ENCODE measurements at places on chromosomes 5 and 9.

DNA sequence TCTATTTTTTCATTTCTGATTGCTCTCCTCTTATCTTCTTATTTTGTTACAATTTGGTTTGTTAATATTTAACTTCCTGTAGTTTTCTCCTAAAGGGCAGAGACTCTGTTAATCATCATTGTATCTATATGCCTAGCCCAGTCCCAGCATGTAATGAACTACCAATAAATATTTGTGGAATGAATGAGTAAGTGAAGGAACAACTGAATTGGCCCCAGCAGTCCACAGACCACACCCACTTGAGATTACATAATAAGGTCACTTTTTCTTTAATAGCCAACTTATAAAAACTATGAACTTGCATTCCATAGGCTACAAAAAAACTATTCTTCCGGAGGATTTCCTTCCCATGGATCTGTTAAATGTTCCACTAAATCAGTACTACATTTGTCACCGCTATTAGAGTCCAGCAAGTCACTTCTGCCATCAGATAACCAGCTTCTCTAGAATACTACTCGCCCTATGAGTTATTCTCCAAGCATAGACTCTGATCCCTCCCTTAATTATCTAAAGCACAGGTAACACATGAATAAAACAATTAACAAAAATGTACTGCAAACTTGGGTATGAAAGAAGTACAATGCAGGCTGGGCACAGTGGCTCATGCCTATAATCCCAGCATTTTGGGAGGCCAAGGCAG is 27.5 kb upstream of the TNPO1 start:
- DNase-seq = peak; percentile 5

- DNase-seq = no peak
Observed at GRCh38 chr5:171906703-171907590, 99.5 kb downstream of the FBXW11 start.

- no peak for DNase-seq
Observed at GRCh38 chr5:116674881-116675625, 100.4 kb upstream of the SEMA6A start.

- DNase-seq = no peak
Observed at GRCh38 chr5:994821-995220, 13.8 kb upstream of the NKD2 start.

GRCh38 chr5:2178071-2178477 is 295.3 kb upstream of the IRX4 start:
- no peak for DNase-seq

GRCh38 chr9:138073408-138073807 is 195.8 kb downstream of the CACNA1B start:
- no peak for DNase-seq

DNA sequence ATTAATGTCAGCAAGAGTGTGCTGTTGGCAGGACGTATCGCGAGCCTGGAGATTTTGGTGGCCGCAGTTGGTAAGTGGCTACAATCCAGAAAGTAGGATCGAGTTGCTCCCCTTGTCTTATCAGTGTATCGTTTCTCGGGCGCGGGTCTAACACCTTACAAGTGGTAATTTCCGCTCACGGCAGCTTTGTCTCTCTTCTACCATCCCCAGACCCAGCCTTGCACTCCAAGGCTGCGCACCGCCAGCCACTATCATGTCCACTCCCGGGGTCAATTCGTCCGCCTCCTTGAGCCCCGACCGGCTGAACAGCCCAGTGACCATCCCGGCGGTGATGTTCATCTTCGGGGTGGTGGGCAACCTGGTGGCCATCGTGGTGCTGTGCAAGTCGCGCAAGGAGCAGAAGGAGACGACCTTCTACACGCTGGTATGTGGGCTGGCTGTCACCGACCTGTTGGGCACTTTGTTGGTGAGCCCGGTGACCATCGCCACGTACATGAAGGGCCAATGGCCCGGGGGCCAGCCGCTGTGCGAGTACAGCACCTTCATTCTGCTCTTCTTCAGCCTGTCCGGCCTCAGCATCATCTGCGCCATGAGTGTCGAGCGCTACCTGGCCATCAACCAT is 1.1 kb downstream of the PTGER4 start:
- no peak for DNase-seq

GRCh38 chr9:32424616-32425015 is 40.2 kb downstream of the ACO1 start:
- no peak for DNase-seq

- no peak for DNase-seq
Observed at GRCh38 chr5:4802044-4802443, 338.1 kb upstream of the ADAMTS16 start.

- no peak for DNase-seq
Observed at GRCh38 chr9:71928376-71928775, 16.9 kb downstream of the C9orf85 start.

DNA sequence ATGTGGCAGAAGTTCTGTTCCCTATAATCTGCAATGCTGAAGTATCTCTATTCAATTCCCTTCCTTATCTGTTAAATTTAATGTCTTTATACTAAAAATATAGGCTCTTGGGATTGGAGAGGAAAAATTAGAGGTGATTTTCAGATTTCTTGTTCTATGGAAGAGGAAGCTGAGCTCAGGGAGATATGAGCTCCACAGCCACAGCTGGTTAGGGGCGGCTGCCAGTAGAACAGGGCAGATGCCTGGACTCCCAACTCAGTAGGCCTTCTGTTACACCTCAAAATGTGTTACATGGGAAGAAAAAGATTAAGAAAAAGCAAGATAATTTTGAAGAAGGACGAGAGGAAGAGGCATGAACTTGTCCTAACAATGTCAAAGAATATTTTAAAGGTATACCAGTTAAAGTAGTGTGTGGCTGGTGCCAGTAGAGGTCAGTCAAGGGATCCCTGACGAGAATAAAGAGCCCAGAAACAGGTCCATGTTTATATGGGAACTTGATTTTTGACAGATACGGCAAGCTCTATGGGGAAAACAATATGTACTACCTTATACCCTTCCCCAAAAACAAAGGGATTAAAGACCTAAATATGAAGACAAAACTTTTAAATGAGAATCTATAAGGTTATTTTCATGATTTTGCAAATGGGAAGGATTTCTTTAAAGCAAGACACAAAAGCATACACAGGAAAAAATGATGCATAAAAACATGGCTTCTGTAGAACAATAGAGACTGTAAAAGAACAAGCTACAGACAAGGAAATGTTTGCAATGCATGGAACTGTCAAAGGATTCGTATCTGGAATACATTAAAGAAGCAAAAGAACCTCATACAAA is 28.7 kb downstream of the DNAJC21 start:
- DNase-seq = peak; percentile 24

- peak; percentile 38 for DNase-seq
Observed at GRCh38 chr5:145697251-145697990, 137.7 kb downstream of the PRELID2 start.

GRCh38 chr9:112360047-112360804 is 19.7 kb upstream of the HSDL2 start:
- no peak for DNase-seq

GRCh38 chr5:78908173-78909061 is 76.7 kb downstream of the ARSB start:
- no peak for DNase-seq

DNA sequence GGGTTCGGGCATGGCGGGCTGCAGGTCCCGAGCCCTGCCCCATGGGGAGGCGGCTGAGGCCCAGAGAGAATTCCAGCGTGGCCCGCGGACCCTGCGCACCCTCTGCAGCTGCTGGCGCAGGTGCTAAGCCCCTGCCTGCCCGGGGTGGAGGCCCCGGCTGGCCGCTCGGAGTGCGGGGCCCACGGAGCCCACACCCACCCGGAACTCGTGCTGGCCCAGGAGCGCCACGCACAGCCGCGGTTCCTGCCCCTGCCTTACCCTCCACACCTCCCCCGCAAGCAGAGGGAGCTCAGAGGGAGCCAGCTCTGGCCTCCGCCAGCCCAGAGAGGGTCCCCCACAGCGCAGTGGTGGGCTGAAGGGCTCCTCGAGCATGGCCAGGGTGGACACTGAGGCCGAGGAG is 75.3 kb downstream of the MRPS30 start:
- no peak for DNase-seq

DNA sequence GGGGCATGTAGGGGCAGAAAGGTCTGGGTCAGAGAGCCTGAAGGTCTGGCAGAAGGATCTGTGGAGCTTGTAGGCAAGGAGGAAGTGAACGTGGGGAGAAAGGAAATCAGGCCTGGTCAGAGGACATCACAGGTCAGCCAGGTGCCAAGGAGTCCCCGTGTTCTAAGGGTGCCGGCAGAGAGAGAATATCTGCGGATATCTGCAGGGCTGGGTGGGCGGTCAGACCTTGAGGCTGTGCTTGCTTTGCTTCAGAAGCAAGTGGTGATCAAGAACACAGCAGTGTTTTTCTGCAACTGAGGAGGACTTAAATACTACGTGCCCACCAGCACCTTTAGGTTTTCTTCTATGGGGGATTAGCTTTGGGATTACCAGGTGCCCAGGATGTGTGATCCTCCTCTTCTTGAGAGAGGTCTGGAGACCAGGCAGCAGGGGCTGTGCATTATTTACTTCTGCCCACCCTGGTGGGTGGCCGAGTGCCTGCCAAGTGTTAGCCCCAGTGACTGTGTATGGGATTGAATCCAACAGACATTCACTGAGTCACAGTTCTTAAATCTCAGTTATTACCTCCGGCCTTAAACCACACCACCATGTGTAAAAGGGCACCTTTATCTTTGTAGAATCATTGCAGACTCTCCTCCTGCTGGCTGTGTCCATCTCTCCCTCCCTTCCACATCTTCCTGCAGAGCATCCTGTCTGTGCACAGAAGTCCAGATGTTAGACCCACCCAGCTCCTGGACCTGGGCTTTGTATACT is 12.5 kb upstream of the SHB start:
- no peak for DNase-seq

GRCh38 chr5:172584638-172585037 is 56.4 kb upstream of the NEURL1B start:
- no peak for DNase-seq

GRCh38 chr5:66339896-66340295 is 195.8 kb downstream of the SREK1 start:
- no peak for DNase-seq

DNA sequence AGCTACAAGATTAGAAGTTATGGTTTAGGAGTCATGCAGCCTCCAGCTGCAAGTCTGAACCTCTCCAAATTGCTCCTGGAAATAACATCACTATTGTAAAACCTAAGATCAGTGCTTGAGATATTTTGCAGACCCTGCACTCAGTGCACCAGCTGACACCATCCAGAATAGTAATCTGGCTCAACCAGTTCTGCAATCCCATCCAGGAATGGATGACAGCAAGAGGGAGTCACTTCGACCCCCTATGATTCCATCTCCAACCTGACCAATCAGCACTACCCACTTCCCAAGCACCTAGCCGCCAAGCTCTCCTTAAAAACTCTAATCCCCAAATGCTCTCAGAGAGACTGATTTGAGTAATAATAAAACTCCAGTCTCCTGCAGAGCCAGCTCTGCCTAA is 37.9 kb upstream of the NR4A3 start:
- no peak for DNase-seq

GRCh38 chr5:120358949-120359348 is 105.2 kb upstream of the PRR16 start:
- no peak for DNase-seq

DNA sequence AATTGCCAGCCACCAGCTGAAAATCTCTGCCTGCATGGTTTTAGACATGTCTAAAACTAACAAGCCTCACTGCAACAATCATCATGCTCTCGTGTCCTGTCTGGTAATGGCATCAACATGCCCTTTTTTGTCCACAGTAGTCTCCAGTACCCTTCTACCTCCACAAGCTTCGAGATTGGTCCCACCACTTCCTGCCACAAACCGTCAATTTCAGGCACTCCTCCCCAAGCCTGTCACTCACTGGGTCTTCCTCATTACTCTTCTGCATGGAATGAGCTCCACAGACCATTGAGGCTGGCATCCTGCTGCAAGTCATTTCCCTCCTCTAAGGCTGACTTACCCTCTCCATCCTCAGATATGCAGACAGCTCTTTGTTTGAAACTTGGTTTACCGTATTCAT is 9.0 kb downstream of the LPAR1 start:
- DNase-seq = no peak

DNA sequence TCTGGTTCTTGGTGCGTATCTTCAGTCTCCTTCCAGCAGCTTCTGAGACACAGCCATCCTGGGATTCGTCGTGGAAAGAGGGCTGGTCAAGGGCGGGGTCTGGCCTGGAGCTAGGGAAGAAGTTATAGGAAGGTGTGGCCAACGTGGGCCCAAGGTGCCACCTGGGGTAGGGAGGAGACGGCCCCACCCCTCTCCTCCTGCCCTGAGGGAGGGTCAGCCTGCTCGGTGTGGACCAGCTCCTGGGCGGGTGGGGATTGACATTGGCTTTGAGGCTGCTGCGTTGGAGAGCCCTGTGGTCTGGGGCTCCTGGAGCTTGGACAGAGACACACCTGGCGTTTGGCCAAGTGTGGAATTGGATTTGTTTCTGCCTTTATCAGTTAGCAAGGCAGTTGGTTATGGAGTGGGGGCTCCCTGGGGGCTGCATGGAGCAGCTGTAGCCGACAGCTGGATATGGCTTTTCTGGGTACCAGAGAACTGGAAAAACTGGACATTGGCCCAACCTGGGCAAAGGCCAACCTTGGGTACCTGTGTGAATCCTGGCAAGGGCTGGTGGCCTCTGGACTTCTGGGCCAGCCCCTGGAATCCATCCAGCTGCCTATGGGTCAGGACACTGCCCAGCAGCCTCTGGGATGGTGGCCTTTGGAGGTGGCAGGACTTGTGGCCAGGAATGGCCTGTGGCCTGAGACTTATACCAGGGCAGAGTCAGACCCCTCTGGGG is 75.7 kb upstream of the PPP1R26 start:
- no peak for DNase-seq

DNA sequence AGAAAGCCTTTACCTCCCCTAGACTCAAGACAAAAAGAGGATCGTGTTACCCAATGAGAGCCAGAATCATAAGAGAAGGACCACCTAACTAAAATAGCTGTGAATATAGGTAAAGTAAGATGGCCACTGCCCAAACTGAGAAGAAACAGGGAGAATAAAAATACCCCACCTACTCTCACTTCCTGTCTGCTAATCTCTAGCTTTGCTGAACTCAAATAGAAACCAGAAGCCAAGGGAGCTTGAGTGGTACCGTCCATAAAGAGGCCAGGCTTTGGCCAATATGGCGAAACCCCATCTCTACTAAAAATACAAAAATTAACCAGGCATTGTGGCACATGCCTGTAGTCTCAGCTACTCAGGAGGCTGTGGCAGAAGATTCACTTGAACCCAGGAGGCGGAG is 123.0 kb upstream of the FST start:
- no peak for DNase-seq

- DNase-seq = no peak
Observed at GRCh38 chr5:152704286-152704685, 299.2 kb upstream of the NMUR2 start.
